ENCODE measurements at places on chromosomes 2 and 18.

GRCh38 chr2:132754392-132754791 lies 84.4 kb upstream of the LYPD1 start:
- DNase-seq, result no peak

- peak; percentile 43 for DNase-seq
These were observed 87.9 kb downstream of the ICOS start for GRCh38 chr2:204024503-204024902.

- DNase-seq, result peak; percentile 35
These were observed 667.9 kb downstream of the BCL11A start for GRCh38 chr2:59885541-59885940.

DNA sequence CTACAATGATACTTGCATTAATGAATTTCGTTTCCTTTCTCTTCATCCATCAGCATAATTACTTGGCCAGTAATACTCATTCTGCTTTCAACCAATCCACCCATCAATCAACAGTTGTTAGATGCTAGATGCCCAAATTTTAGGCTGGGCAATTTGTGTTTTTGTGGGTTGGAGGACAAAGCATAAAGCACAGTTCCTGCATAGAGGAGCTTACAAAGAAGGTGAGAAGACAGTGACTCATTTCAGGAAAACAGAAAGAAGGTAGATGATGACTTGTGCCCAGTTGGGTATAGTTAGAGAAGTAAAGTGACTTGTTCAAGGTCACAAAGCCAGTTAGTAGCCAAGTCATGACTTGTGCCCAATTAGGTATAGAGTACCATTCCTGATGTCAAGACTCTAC lies 1186.8 kb upstream of the CELF4 start:
- no peak for DNase-seq

- DNase-seq, result no peak
These were observed 99.8 kb upstream of the FSIP2 start for GRCh38 chr2:185638771-185639170.

- DNase-seq, result no peak
These were observed 72.8 kb downstream of the RAPH1 start for GRCh38 chr2:203462308-203462707.
